ENCODE measurements at places on chromosomes 2 and 18.

DNA sequence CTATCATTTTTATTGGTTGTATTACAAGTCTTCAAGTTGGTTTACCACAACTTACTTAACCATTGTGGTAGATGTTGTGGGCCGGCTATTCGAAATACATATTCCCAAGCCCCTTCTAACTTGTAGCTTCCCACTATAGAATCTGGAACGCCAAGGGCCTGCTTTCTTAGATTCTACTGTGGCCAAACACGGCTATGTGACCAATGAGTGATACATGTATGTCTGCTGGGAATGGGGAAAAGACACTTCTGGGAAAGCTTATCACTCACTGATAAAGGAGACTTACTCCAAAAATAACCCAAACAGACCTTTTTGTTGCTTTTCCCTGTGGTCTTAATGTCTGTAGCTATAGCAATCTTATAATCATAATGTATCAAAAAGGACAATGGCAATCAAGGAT is 24.5 kb downstream of the STRN start:
- no peak for DNase-seq

DNA sequence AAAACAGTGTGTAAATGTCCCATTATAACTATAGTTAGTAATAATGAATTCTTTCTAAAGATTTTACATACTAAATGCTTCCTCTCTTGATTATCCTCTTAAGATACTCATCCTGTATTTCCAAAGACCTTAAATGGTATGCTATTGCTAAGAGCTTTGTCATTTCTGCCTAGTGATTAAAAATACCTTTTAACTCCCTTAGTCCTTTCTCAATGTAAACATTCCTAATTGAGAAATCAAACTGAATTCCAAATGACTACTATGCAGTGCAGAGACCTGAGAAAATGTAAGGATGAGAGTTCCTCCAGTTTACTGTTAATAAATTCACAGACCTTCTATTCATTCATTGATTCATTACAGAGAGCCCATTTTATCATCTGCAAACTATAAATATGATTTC is 86.9 kb downstream of the SOS1 start:
- DNase-seq, result no peak

DNA sequence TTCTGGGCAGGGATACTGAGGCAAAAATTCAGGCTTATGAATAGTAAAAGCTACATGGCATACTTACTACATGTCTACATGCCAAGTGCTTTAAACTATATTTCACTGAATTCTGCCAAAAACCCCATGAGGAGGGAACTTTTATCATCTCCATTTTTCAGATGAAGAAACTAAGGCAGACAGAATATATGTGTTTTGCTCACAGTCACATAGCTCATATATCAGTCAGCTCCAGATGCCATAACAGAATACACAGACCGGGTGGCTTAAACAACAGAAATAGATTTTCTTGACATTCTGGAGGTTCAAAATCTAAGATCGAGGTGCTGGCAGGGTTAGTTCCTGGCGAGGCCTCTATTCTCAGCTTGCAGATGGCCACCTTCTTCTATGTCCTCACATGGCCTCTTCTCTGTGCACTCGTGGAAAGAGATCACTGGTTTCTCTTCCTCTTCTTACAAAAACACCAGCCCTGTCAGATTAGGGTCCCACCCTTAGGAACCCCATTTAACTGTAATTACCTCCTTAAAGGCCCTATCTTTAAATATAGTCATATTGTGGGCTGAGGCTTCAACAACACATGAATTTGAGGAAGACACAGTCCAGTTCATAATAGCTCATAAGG is 27.1 kb upstream of the CREB1 start:
- no peak for DNase-seq

GRCh38 chr2:860259-860855 is 90.3 kb upstream of the SNTG2 start:
- no peak for DNase-seq

- DNase-seq, result no peak
These were observed 28.7 kb upstream of the LRRC30 start for GRCh38 chr18:7202169-7202568.

- DNase-seq, result no peak
These were observed 163.3 kb downstream of the SMAD7 start for GRCh38 chr18:48787203-48788151.

DNA sequence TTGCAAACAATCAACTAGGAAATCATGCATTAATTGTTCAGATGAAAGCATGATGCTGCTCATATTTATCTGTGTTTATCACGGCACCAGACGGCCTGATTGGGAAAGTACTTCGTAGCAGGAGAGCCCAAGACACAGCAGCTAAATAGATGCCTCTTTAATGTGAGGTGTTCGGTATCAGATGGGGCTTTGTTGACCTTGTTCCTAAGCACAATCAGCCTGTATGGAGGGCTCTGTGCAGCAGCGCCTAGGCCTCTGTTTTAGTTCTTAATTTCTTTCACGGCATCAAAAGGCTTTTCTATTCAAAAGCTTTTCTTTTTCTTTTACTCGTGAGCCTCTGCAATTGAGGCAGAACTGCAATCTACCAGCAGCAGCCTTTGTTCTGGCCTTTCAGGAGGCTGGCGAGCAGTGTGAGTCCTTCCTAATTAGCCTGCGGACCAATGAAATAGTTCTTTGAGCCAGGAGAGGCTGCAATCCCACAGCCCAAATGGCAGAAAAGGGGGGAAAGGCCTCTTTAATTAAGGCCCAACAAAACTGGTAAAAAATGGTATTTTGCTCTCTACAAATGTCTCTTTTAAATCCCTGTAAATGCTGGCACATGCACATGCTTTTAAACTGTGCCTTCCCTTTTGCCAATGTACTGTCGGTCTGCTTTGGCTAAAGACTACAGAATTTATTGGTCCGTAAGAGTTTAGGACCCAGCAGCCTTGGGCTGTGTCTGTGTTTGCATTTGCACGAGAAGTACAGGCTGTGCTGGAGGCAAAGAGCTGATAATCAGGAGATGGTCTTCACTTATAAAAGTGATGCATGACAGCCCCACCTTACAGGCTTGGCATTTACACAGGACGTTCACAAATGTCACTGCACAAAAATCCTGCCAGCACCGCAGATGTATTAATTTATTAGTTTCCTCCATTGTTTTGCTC is 159.6 kb downstream of the RND3 start:
- DNase-seq, result no peak

- no peak for DNase-seq
These were observed 109.6 kb downstream of the GLI2 start for GRCh38 chr2:120845277-120845676.

- no peak for DNase-seq
These were observed 81.0 kb upstream of the STK39 start for GRCh38 chr2:168328421-168328820.

- no peak for DNase-seq
These were observed 246.1 kb downstream of the NRXN1 start for GRCh38 chr2:50785816-50786215.

DNA sequence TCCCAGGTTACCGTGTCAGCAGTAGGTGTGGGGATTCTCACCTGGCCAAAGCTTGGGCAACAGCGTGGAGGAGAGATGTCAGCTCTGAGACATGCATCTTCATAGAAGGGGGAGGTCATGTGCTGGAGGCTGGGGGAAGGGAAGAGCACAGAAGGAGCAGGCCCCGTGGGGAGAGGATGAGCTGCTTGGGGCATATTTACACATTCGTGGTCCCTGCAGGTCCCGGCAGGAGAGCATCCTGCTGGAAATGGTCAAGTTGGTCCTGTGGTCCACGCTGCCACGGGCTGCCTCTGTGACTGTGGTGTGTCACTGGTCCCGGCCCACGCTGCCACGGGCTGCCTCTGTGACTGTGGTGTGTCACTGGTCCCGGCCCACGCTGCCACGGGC is 195.1 kb upstream of the TWIST2 start:
- DNase-seq, result no peak

DNA sequence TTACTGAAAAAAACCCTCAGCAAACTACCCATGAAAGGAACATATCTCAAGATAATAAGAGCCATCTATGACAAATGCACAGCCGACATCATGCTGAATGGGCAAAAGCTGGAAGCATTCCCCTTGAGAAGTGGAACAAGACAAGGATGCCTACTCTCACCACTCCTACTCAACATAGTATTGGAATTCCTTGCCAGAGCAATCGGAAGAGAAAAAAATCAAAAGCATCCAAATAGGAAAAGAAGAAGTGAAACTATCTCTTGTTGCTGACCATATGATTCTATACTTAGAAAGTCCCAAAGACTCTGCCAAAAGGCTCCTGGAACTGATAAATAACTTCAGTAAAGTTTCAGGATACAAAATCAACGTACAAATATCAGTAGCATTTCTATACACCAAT is 40.6 kb upstream of the MSTN start:
- DNase-seq, result no peak

DNA sequence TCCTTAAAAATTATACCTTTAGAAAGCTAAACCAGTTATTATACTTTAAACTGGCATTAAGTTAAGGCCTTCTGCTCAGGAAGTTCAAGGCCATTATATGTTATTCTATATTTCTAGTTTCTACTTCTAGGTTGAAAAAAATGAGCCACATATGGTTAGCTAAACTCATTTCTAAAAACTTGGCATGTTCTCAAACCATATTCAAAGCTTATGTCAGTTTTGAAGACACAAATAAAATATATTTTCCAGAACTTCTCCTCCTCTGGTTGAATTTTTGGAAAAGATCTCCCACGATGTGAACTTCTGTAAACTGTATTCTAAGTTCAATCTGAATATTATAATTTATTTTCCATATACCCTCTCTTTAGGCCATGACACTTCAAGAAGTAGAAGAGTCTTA is 103.5 kb downstream of the NYAP2 start:
- DNase-seq, result no peak

DNA sequence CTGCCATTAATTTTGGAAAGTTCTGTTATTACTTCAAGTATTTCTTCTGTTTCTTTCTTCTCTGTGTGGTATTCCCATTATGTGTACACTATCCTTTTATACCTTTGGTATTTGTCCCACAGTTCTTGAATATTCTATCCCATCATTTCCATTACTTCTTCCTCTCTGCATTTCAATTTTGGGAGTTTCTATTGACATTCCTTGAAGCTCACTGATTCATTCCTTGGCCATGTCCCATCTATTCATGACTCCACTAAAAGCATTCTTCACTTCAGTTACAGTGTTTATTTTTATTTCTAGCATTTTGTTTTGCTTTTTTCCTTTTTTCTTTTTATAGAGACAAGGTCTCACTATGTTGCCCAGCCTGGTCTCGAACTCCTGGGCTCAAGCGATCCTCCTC is 30.3 kb downstream of the PROC start:
- DNase-seq, result no peak

DNA sequence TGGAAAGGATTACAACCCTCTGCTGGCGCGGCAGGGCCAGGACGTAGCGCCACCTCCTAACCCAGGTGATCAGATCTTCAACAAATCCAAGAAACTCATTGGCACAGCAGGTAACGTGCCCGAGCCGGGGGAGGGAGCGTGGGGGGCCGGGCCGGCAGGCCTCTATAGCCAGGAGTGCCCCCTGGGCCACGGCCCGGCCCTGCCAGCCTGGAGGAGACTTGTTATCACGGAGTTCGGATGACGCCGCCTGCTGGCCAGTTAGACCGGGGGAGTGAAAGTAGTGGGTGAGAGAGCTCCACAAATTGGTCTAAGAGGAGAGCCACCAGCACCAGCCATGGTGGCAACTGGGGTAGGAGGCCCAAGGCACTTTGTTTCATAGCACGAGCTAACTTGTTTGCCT is 8.6 kb upstream of the TMEM214 start:
- no peak for DNase-seq

GRCh38 chr2:171529914-171530313 is 7.6 kb downstream of the CYBRD1 start:
- no peak for DNase-seq

DNA sequence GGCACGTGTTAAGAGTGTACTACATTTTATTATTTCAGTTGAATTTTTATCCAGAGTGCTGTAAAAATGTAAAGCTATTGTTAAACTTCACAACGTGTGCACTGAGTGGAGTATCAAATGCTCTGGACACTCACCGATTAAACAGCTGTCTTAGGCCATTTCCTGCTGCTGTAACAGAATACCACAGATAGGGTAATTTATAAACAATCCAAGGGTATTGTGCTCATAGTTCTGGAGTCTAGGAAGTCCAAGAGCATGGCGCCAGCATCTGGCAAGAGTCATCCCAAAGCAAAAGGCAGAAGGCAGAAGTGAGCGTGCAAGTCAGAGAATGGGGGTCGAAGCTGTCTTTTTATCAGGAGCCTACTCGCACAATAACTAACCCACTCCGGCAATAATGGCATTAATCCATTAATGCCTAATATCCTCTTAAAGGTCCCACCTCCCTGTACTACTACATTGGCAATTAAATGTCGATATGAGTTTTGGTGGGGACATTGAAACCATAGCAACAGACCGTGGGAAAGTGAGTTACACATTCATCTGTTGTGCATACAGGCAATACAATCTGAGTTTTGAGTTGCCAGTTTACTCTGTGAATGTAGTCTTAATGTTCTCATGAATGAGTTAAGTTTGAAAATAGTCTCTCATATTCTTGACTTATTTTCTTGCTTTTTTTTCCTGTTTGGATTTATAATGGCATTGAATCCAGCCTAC is 64.8 kb downstream of the ARMC9 start:
- DNase-seq, result no peak

- DNase-seq, result no peak
These were observed 77.2 kb downstream of the RTTN start for GRCh38 chr18:70128271-70128670.

- DNase-seq, result no peak
These were observed 55.2 kb downstream of the TMEM17 start for GRCh38 chr2:62450716-62451191.

- DNase-seq, result no peak
These were observed 517.9 kb upstream of the SPHKAP start for GRCh38 chr2:228699400-228699799.

DNA sequence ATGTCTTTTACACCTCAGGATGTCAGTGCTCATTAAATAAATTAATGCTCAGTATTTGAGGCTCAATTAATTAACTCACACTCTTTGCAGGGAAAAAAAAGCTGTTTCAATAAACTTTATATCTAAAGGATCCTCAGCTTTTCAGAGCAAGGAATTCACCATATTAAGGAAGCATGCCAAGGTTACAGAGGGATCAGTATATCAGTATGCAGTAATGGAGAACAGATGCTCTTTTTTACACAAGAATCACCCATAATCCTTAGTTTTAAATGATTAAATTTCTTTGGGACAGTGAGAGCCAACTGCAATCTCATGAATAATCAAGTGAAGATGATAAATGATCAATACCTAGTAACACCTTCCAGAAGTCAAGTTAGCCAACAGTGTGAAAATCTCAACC is 14.9 kb upstream of the LCT start:
- no peak for DNase-seq

DNA sequence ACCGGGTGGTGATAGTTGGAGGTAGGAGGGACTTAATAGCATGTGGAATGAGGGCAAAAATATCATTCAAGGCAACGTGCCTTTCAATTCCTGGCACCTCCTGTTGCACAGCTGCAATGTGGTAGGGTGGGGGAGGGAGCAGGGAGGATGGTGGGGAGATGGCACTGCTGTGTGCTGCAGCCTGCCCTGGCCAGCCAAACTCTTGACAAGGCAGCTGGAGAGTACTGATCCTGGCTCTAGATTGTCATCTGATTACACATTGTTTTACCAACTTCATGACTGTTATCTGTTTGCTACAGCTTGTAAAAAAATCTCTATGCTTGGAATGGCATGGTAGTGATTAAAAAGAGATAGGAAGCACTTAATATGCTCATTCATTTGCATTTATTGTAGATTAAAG is 47.7 kb downstream of the PLCL1 start:
- DNase-seq, result no peak

All from NCI-H748 treated with DMSO at 0.1 percent for 48 hours (cell line).